Foreskin keratinocyte (primary cell): ENCODE measurements at places on chromosomes 2 and 18. TPM values are rescaled to one million over a fixed set of nuclear protein-coding genes. Genes with fewer than 3 reads are reported as not detected.

- no peak for DNase-seq
Measured at GRCh38 chr2:236728916-236729670, 159.5 kb downstream of the ACKR3 start.

GRCh38 chr2:202269585-202269984 is 4.0 kb downstream of the NOP58 start:
- DNase-seq: no peak

The SLC66A3 gene
- total RNA-seq: 10.4 and 15.6 TPM in 2 replicates

- DNase-seq: peak; percentile 75
Measured at GRCh38 chr2:145569108-145569507, 1049.2 kb upstream of the ZEB2 start.

DNA sequence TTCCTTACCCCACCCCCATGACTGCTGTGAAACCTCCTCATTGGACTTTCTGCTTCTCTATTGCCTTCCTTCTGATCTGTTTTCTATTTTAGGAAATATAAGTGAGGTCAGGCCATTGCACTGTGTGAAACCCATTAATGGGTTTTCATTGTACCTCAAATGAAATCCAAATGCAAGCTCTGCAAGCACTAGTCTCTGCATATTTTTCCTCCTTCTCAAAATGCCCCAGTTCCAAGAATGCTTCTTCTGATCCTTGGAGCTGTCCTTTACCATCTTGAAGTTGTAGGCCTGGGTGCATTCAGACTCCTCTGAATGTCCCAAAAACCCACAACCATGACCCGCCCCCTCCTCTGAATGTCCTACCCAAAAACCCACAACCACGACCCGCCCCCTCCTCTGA is 8.2 kb downstream of the IL1A start:
- peak; percentile 44 for DNase-seq

DNA sequence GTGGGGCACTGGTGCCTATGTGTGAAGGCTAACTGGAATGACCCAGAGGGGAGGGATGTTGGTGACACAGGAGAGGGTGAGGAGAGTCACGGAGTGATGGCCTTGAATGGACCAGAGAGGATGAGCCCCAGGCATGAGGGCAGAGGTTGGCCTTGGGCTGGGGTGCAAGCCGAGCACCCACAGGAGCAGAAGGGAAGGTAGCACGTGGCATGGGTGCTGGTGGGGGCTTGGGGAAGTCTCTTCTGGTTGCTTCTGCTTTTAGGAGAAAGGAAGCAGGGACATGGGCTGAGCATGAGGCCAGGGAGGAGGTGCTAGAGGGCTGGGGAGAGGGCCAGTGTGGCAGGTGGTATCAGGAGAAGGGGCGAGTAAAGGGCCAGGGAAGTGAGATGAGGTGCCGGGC is 183.8 kb downstream of the DYSF start:
- DNase-seq: no peak

The CLEC4F gene
- not detected in 2 replicates for total RNA-seq

DNA sequence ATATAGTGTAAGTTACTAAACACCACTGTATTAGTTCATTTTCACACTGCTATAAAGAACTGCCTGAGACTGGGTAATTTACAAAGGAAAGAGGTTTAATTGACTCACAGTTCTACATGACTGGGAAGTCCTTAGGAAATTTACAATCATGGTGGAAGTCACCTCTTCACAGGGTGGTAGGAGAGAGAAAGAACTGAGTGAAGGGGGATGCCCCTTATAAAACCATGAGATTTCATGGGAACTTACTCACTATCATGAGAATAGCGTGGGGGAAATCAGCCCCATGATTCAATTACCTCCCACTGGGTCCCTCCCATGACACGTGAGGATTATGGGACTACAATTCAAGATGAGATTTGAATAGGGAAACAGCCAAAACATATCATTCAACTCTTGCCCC is 618.0 kb downstream of the NYAP2 start:
- no peak for DNase-seq

The DNAH6 gene
- total RNA-seq: 0.04 TPM in 1 of 2 replicates, not detected in the other

DNA sequence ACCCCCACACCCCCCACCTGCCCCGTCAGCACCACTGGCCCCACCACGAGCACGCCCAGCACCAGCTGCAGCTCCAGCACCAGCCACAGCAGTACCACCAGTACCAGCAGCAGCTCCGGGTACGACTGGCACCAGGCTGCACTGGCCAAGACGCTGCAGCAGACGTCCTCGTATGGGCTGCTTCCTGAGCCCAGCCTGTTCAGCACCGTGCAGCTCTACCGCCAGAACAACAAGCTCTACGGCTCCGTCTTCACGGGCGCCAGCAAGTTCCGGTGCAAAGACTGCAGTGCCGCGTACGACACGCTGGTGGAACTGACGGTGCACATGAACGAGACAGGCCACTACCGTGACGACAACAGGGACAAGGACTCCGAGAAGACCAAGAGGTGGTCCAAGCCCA is 75.3 kb downstream of the TSHZ1 start:
- no peak for DNase-seq

- peak; percentile 59 for DNase-seq
Measured at GRCh38 chr2:23900541-23901322, 26.2 kb downstream of the ATAD2B start.

The KCNG2 gene
- not detected in 2 replicates for total RNA-seq

The HJURP gene
- 40.1 and 45.8 TPM in 2 replicates for total RNA-seq

DNA sequence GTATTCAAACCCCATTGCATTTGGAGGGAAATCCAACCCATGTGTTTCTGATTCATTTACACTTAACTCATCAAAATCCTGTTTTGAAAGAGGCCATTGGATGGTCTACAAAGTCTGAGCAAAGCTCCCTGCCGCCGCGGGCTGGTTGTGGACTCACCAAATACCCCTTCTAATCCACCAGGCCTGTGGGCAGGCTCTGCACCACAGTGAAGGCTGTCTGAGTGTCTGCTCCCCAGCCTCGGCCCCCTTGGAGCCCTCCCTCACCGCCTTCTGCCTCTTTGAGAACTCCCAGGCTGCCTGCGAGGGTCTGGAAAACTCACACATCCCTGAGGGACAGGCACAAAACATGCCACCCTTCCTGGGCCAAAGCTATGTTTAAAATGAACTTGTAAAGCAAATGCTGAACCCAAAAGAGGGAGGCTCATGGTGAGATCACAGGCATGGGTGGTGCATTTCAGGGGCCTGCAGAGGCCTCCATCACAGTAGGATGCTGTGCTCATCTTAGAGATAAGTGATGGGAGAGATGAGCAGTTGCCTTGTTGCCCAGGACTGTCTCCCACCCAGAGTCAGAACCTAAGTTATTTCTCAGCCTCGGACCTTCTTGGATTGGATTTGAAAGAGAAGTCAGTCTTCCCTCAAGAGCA is 225.0 kb downstream of the CYP26B1 start:
- no peak for DNase-seq

DNA sequence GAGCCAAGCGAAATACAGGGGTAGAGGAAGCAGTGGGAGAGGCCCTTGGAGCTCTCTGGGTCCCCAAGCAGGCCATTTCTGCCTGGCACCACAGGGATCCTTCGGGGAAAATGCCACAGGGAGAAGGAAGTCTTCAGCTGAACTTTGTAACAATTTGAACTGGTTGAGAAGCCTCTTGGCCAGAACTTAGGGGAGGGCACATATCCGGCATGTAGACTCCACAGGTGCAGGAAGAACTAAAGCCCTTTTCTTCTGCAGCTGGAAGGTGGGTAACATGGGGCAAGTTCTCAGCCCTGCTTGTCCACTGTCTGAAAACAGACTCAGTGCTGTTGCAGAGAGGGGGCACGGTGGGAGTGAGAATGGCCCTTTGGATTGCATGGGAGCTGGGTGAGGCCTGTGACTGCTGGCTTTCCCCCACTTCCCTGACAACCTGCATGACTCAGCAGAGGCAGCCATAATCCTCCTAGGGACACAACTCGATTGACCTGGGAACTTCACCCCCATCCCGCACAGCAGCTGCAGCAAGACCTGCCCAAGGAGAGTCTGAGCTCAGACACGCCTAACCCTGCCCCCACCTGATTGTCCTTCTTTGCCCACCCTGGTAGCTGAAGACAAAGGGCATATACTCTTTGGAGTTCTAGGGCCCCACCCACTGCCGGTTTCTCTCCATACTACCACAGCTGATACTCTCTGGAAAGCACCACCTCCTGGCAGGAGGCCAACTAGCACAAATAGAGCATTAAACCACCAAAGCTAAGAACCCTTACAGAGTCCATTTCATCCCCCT is 101.6 kb upstream of the FAM136A start:
- DNase-seq: no peak

DNA sequence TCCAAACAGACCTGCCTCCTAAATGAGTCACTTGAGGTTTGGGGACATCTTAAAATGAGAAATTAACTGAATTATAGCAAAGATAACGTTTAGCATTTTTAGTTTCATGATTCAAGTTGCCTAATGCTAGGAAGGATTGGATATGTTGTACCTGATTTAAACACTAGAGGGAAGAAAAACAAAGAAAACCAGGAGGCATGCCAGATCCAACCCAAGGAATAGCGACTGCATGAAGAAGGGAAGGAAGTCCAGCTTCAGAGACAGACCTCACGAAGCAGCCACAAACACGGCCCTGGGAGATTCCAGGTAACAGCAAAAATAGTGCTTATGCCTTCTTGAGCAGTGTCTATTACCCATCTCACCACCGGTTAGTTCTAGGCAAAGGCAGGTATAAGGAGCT is 499.9 kb upstream of the SPHKAP start:
- DNase-seq: no peak

DNA sequence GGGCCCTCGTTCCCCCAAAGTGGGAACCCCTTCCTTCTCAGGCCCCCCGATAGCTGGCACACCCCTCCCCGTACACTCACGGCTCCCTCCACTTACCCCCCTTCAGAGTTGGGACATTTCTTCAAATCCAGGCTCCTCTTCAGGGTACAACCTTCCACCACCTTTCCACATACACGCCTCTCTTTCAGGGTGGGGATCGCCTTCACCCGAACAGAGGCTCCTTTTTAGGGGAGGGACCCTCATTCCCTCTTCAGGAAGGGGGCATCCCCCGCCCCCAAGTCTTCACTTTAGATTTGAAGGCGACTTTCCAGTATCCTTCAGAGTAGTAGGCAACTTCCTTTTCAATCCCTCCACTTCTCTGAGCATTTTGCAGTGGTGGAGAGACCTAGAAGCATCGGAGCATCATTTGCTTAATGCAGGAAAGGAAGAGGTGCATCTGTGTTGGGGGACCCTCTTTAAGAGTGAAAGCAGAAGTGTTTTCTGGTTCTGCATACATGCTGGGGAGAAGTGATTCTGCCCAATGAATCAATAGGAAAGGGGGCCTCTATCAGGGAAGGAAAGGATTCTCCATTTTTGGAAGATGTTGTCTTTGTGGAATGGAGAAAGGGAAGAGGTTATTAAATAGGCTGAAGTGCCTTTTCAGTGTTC is 845 bp downstream of the EML4 start:
- DNase-seq: no peak

DNA sequence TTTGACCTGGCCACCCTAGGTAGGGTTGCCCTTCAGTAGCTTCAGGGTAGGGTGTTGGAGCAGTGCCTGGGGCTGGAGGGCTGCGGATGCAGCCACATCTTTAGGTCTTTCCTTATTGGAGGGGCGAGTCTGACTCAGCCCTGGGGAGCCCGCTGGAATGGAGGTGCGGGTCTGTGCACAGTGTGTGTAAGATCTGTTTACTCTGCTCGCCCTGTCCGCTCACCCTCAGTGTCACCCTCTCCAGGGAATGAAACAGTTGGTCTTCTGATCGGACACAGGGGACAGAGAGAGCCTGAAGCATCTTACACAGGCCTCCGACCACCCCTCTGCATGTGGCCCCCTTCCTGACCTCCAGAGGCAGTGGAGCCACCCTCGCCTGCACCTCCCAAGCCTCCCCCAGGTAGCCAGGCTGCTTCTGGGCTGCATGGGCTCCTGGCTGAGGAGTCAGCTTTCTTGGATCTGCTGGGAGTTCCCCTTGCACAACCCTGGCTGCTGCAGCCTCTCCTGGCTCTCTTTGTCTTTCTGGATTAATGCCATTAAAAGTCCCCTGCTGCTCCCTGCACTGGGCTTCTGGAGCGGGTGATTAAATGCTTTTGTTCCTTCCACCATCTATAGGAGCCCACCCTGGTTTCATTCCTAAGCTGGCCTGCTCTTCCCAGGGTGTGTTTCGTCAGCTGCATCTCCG is 82.6 kb downstream of the ASB1 start:
- DNase-seq: no peak

DNA sequence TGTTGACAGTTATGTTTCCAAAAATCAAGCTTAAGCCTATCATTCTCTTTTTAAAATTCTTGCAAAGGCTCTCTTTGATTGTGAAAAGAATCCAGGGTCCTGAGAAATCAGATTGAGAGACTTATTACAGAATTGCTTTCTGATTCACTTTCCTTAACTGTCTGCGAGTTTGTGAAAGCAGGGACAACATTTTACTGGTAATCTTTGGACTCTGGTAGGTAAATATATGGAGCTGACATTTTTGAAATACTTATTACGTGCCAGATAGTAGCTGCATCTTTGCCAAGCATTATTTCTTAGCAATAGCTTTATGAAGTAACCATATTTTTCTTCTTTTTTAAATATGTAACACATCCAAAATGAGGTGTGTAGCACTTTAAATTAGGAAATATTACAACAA is 570.9 kb downstream of the CMPK2 start:
- DNase-seq: no peak

- DNase-seq: no peak
Measured at GRCh38 chr18:69213842-69214241, 186.8 kb upstream of the DOK6 start.

- DNase-seq: peak; percentile 17
Measured at GRCh38 chr2:68721482-68722101, 13.0 kb upstream of the ARHGAP25 start.

DNA sequence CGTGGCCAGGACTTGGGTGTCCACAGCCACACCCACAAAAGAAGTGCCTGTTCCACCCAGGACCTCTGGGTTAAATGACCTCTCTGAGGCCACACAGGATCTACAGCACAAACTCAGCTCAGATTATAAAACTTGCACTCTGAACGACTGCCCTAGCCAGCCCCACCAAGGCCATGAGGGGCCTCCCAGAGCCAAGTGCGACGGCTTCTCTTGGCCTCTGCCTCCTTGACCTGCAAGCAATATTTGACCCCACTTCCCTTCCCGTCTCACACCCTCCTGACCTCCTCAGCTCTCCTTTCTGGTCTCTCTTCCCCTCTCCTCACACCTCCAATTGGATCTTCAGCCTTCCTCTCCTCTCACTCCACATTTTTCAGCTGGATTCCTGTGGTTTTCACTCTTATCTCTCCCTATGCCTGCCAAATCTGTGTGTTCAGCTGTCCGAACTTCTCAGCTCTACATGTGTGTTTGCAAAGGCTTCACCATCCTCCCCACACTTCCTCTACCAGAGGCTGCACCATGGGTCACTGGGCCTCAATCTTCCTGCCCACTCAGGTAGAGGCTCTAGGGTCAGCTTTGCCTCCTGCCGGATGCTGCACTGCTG is 25.3 kb upstream of the STEAP3 start:
- DNase-seq: no peak

- DNase-seq: no peak
Measured at GRCh38 chr2:193584522-193584938, 1389.8 kb upstream of the TMEFF2 start.

DNA sequence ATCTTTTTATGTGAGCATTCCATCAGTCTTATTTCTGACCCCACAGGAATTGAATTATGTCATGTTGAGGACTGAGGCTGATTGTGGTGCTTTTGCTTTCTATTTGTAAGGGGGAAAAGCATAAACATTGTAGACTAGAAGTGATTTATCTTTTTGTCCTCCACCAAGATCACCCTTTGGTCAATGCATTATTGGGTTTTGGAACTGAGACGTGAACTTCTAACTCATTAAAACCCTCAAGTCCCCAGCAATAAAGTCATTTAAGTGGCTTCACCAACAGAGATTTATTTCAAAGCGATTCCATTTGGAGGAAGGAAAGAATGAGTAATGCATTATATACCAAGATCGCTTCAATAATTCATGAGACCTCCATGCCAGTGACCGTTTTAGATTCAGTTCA is 75.5 kb upstream of the TXNDC2 start:
- no peak for DNase-seq

- DNase-seq: no peak
Measured at GRCh38 chr18:49865401-49865800, 52.1 kb upstream of the ACAA2 start.

The PLB1 gene
- total RNA-seq: 3.7 and 3.8 TPM in 2 replicates

The TFPI gene
- total RNA-seq: 0.42 and 0.54 TPM in 2 replicates
